Skin of body (tissue), 3 donors: ENCODE measurements at places on chromosomes 5 and 9.

DNA sequence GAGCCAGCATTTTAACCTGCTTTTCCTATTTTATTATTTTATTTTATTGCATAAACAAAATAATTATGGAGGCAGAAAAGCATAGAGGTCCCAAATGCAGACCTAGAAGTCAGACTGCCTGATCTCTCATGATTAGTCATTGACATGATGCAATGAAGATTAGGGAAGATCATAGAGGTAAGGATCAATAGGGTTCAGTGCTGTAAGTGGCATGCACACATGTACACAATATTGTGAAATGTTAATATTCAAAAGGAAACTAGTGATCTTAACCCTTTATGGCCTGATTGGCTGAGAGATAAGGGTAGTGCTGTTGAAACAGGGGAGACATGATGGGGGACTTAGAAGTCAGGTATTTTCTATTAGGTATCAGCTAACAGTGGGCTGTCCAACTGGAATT lies 1.1 kb upstream of the FRRS1L start:
- no peak for DNase-seq

GRCh38 chr5:64505769-64506566 lies at the start of gene RGS7BP:
Gene RGS7BP (plus strand): TSS chr5:64506015. CDS start chr5:64506625, 610 bp downstream.
- DNase-seq = peak; percentile 57

GRCh38 chr5:65203746-65204145 lies 278.0 kb downstream of the ADAMTS6 start:
- DNase-seq = no peak

DNA sequence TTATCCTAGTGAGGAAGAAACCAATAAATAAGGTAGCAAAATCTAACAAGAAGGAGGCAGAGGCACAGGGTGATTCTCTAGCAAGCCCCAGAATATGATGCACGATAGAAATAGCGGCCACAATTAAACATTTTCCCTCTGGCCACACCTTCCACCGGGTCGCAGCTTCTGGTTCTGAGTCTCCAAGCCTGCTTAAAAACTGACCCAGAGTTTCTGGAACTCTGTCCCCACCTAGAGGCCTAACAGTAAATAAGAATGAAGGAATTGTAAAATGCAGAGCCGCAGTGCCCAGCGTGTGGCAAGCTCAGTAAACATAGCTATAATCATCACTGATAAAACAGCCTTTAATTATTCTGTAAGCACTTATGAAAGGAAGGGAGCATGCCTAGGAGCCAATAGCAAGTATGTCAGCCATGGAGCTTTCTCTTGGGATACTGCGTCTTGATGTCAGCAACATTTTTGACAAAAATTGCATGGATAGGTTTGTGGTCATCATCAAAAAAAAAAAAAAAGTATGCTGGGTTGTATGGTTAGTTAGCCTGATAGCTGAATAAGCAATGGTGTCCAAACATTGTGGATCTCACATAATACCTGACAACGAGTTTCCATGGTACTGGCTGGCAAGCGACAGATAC lies 465.5 kb downstream of the DNAH5 start:
- no peak for DNase-seq

GRCh38 chr9:81819155-81819554 lies 109.1 kb upstream of the SPATA31D4 start:
- no peak for DNase-seq

- DNase-seq = no peak
These were observed 118.8 kb downstream of the RASGRF2 start for GRCh38 chr5:81078930-81079329.

- DNase-seq = no peak
These were observed 513.6 kb upstream of the C9orf72 start for GRCh38 chr9:28086881-28087280.

DNA sequence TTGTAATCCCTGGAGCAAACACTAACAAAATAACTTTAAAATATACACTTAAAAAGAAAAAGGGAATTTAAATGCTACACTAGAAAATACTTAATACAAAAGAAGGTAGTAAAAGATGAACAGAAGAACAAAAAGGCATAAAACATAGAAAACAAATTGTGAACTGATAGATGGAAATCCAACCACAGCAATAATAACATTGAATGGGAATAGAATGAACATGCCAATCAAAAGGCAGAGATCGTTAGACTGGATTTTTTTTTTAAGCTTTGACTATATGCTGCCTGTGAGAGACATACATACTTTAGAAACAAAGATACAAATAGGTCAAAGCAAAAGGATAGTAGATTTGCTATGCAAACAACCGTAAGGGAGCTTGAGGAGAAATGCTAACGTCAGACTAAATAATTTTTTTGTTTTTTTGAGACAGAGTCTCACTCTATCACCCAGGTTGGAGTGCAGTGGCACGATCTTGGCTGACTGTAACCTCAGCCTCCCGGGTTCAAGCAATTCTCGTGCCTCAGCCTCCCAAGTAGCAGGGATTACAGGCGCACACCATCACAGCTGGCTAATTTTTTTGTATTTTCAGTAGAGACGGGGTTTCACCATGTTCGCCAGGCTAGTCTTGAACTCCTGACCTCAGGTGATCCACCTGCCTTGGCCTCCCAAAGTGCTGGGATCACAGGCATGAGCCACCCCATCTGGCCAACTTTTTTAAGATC lies 6.5 kb downstream of the ABO start:
- DNase-seq = no peak

DNA sequence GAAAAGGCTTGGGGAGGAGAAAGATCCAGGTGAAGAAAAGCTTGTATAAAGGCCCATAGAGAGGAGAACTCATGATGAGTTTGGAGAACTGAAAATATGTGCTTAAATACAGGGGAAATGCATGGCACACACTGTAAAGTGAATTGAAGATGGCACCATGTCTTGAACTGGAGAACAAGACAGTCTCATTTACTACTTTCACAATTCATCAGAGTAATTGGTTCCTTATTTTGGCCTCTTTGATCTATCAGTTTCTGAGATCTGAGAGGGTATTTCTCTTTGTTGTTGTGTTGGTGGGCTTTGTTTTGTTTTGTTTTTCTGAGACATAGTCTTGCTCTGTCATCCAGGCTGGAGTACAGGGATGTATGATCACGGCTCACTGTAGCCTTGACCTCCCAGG lies 98.2 kb downstream of the CEMIP2 start:
- DNase-seq = no peak

DNA sequence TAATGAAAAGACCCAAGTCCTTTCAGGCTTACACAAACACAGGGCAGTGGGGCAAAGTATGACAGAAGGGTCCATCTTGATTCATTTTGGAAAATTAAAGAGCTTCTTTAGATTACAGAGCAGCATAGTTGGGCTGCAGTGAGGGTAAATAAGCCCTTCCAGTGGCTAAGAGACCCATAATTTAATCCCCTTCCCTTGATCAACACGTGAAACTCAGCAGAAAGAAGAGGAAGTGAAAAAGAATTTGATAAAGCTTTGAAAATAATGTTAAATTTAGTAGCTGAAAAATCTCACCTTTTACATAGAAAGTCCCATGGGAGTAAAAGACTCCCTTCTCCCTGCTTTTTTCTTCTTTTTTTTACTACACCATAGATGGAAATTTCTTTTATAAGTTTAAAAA lies 87.6 kb downstream of the FREM1 start:
- no peak for DNase-seq

DNA sequence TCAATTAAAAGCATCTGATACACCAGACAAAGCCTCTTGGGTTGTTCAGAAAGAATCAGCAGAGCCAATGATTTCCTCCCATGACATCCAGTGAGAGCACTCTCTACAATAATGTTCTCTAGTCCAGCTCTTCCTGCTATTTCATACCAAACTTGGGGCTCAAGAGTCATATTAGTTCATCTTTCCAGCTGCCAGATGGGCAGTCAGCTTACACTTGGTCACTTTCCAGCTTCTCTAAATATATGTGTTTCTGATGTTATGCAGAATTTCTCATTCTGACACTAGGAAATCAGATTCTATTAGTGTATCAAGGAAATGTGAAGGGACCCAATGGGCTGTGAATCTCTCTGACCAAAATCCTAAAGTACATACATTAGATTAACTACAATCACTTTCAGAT lies 148.9 kb downstream of the ENC1 start:
- DNase-seq = no peak

DNA sequence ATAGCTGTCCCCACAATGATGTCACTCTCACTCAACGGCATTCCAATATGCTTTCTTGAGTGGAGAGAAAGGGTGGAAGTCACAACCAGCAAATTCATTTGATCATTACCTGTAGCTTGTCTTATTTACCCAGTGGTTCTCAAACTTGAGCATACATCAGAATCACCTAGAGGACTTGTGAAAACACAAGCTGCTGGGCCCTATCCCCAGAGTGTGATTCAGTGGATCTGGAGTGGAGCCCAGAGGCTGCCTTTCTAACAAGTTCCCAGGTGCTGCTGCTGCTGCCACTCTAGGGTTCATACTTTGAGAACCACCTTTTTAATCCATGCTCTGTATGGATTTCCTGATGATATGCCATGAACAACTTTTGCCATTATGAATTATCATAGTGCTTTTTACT lies 94.7 kb downstream of the KLHL3 start:
- no peak for DNase-seq

DNA sequence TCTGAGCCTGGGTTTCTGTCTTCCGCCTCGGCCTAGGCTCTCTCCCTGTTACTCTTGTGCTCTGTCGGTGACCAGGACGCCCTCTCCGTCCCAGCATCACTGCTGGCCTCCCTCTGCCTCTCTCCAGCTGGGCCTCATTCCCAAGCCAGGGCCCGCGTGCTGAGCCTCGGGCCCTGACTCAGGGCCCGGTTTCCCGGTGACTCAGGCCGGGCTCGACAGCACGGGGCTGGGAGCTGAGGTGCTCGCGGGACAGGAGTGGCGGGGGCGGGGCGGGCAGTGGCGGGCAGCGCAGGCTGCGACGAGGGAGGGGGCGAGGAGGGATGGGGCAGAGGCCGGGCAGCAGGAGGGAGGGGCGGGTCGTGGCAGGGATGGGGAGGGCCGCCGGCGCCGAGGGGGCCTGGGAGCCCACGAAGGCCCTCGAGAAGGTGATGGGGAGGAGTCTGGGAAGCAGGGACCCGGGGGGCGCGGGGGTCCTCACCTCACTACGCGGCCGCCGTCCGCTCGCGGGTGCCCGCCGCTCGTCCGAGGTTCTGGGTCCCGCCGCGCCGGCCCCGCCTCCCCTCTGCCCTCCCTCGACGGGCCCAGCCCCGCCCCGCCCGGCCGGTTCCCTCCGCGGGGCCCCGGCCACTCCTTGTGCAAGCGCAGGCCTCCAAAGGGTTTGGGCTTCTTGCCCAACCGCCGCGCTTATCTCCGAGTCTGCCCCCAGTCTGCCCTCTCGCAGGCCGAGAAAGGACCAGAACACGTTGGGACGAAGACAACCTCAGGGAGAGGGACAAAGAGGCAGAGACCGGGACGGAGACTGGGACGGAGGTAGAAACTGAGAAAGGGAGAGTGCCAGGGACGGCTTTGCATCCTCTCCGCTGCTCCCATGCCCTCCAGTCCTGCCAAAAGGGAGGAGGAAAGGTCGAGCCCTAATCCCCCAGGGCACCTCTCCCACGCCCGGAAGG lies at the start of gene ARAP3:
Gene ARAP3, minus strand, starts transcription at position 536 of the 947 bp plus-strand sequence. CDS start 1,744 bp downstream, outside the sequence.
- DNase-seq = peak; percentile 32

DNA sequence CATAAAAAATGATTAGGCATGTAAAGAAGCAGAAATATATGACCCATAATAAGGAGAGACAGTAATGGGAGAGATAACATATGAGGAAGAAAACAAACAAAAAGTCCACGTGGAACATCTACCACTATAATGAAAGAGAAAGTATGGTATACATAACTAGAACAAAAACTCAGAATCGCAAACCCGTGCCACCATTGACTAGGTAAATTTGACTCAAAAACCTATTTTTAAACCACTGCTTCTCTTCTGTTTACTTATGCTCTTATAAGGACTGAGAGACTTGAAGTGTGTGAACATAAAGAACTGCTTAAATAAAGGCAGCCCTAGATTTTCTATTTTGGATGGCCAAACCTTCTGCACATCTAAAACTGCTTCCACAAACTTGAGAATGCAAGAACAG lies 330.7 kb downstream of the CAAP1 start:
- DNase-seq = no peak

- no peak for DNase-seq
These were observed 294.5 kb downstream of the CTNND2 start for GRCh38 chr5:11609570-11610303.

DNA sequence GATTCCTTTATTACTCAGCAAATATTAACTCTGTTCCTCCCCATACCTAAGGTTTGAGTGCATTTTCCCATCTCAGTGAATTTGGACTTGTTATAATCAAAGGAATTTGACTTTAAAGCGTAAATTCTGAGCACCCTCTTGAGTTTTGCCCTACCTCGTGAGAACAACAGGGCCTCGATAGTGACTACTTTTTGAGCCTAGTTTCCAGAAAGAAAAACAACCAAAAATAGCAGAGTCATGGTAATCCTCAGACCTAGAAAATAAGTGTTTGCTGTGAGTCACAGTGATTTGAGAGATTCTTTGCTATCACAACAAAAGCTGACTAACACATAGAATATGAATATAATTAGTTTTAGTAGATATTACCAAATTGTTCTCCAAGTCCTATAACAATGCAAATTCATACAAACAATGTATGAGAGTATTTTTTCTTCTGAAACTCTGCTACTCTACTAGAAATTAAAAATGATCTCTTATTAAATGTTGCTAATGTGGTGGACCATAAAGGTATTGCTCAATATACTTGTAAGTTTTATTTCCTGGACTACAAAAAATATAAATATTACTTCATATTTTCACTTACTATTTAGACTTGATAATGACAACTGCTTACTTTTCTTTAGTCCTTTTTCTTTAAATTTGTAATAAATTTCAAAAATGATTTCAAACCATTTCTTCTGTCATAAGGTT lies 759.7 kb downstream of the BRINP1 start:
- no peak for DNase-seq

- DNase-seq = no peak
These were observed 11.0 kb downstream of the TMEM268 start for GRCh38 chr9:114621975-114622609.

DNA sequence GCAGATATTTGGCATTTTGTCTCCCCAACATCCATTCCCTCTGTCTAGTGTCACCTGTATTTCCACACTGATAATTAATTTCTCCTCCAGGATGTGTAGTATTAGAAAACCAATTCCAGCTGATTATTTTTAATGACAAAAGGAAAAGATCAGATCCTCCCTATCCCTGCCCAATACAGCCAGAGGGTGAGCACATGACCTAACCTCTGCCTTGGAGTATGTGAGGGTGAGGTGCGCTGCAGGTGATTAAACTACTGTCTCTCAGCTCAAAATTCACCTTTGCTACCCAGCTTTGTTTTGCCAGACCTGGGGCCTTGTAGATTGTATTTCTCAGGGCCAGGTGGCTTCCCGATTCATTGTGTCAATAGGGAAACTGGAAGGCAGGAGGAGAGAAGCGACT lies 402.1 kb downstream of the PRELID2 start:
- no peak for DNase-seq

DNA sequence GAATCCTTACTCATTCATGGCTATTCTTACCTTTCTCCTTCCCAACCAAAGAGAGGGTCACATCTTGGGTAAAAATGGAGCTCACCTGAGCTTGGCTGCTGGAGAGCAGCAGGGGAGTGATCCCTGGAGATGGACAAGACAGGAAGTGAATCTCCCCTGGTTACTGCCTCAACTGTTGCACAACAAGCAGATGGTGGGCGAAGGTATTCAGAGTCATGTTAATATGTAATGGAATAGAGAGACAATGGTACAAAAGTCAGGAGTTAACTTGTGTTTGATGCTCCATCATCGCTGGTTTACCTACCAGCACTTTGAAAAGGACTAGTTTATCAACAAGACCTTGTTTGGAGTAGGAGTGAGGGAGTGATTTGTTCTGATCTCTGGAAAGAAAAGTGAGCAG lies 13.0 kb upstream of the PLPP1 start:
- no peak for DNase-seq

GRCh38 chr9:133701321-133701980 lies 36.7 kb downstream of the SARDH start:
- no peak for DNase-seq
